ENCODE measurements at places on chromosomes 3 and 15. TPM values are rescaled to one million over a fixed set of nuclear protein-coding genes. Genes with fewer than 3 reads are reported as not detected.

Gene CELSR3
- 1.8 TPM for total RNA-seq

Gene ZBTB38
- total RNA-seq = 139 TPM

Gene ITIH1
- total RNA-seq = not detected

Gene HOMER2
- 39.0 TPM for total RNA-seq

Gene ROBO1
- 46.1 TPM for total RNA-seq

Gene DPPA2
- total RNA-seq = not detected

Gene DNAJC13
- 40.0 TPM for total RNA-seq

Gene SLC30A4
- total RNA-seq = 8.7 TPM

Gene C3orf49
- total RNA-seq = not detected

Gene PLA2G4E
- total RNA-seq = 0.14 TPM

Gene IL16
- total RNA-seq = 0.07 TPM

Gene PIERCE2
- 1.4 TPM for total RNA-seq

Gene MNS1
- not detected for total RNA-seq

Gene SLC15A2
- 2.4 TPM for total RNA-seq

Gene RAD51
- 0.28 TPM for total RNA-seq

Gene CCR3
- total RNA-seq = 0.07 TPM

Gene GRAMD1C
- total RNA-seq = 1.0 TPM

Gene EXOG
- 18.9 TPM for total RNA-seq

Gene CLSTN2
- under 0.01 TPM for total RNA-seq

Gene ALS2CL
- 81.4 TPM for total RNA-seq

Gene TJP1
- 98.8 TPM for total RNA-seq

Gene SYNPR
- total RNA-seq = not detected

Gene KPNA4
- 59.9 TPM for total RNA-seq

Gene BSN
- total RNA-seq = 0.07 TPM

Gene GABPB1
- 83.4 TPM for total RNA-seq

Gene CLDN1
- 299 TPM for total RNA-seq

Gene GOLGA6L10
- 1.4 TPM for total RNA-seq

Gene CSPG5
- total RNA-seq = 0.36 TPM

Gene ACTC1
- not detected for total RNA-seq

Gene IL17RE
- total RNA-seq = 1.4 TPM

Gene ETV5
- 28.7 TPM for total RNA-seq

Gene WNT7A
- 13.7 TPM for total RNA-seq

Gene CA12
- 211 TPM for total RNA-seq
